ENCODE measurements at places on chromosomes 11 and 22. TPM values are rescaled to one million over a fixed set of nuclear protein-coding genes. Genes with fewer than 3 reads are reported as not detected.

ROM1 gene
- 2.0 TPM for total RNA-seq

MS4A3 gene
- not detected for total RNA-seq

C11orf87 gene
- not detected for total RNA-seq

P2RY6 gene
- total RNA-seq, result not detected

GAB4 gene
- not detected for total RNA-seq

TMPRSS6 gene
- total RNA-seq, result 343 TPM

FAT3 gene
- total RNA-seq, result not detected

PATE4 gene
- total RNA-seq, result not detected

CSNK2A3 gene
- 0.85 TPM for total RNA-seq

FGF19 gene
- not detected for total RNA-seq

NTM gene
- not detected for total RNA-seq

GRCh38 chr22:43113526-43114251 is 3.1 kb downstream of the BIK start:
- ATAC-seq, result no peak

- no peak for ATAC-seq
Observed at GRCh38 chr11:9687711-9688477, 24.0 kb downstream of the SWAP70 start.

GRCh38 chr11:1072116-1072820 is 2.4 kb upstream of the MUC2 start:
- no peak for ATAC-seq

GRCh38 chr11:44985721-44986120 is 35.0 kb upstream of the TP53I11 start:
- ATAC-seq, result no peak

- no peak for ATAC-seq
Observed at GRCh38 chr22:20444325-20444724, 6.7 kb upstream of the SCARF2 start.

- no peak for ATAC-seq
Observed at GRCh38 chr22:16810188-16810802, 14.9 kb downstream of the XKR3 start.

- no peak for ATAC-seq
Observed at GRCh38 chr11:31757260-31757835, 53.8 kb downstream of the PAX6 start.

DNA sequence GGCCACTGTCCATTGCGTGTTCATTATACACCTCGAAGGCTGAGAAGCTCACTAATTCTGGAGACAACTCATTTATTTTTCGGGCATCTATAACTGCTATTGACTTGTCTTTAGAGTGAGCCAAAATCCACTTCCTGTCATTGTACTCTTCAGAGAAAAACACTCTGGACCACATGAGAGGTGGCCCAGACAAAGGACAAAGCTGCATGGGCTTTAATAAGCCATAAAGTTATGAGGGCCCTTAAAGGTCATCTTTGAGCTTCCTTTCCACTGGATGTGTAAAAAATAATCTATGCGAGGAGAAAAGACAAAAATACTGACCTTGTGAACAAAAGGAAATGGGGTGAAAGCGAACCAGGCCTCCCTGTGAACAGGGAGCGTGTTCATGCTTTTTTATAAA is 63.5 kb upstream of the ZC3H12C start:
- ATAC-seq, result no peak

DNA sequence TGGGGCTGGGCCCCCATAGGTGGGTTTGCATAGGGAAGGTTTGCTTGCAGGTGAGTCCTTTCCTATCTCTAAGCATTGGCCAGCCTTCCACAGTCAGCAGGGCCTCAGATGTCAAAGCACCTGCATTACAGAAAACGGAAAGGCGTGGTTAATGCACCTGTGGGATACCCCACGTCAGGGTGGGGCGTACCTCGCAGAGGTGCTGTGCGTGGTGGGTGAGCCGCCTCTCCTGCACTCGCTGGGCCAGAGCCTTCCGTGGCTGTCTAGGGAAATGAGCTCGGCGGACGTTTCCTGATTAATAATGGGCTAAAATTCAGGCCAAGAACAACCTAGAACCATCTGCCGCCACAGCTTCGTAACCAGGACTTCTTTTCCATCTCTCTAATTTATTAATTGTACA is 32.3 kb downstream of the ST14 start:
- ATAC-seq, result no peak

DNA sequence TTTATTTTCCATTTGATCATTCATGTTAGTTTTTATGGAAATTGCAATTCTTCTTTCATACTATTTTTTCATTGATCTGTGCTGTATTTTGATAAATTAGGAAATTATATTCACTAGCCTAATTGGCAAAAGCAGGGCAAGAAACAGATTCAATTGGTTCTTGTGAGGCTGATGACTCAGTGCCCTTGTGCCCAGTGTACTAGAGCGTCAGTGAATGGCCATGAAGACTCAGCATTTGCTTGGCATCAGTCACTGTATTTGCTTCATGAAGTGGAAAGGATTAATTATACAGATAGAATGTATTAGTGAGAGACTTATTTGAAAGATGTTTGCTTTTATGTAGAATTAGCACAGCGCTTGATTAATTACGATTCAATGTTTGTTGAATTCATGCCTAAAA is 31.8 kb downstream of the MRGPRX1 start:
- no peak for ATAC-seq

DNA sequence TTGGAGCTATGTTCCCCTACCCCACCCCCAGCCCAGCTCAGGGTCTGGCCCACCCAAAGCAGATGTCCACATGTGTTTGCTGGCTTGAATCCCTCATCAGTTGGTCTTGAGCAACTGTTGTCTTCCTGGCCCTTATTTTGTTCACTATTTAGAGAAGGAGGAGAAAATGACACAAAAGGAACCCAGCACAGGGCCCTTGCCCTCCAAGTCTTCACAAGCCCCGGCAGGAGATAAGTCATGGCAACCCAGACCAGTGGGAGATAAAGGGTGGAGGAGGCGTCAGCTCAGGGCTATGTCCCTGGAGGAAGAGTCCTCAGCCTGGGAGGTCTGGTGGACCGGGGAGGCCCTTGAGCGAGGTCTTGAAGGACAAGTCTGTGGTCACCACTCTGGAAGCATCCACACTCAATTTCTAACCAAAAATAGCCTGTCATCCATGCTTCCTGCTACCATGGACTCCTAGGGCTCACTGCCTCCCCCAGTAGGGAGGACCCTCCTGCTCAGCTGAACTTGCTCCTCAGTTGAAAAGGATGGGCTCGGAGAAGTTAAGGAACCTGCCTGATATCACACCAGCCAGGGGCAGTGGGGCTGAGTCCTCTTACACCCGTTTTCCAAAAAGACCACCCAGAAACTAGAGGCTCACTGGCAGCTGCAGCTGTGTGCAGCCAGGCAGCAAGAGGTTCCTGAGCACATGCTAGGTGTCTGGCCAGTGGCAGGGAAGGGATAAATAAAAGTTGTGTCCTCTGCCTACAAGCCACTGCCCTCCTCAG is 1.8 kb upstream of the RAB3IL1 start:
- ATAC-seq, result no peak

DNA sequence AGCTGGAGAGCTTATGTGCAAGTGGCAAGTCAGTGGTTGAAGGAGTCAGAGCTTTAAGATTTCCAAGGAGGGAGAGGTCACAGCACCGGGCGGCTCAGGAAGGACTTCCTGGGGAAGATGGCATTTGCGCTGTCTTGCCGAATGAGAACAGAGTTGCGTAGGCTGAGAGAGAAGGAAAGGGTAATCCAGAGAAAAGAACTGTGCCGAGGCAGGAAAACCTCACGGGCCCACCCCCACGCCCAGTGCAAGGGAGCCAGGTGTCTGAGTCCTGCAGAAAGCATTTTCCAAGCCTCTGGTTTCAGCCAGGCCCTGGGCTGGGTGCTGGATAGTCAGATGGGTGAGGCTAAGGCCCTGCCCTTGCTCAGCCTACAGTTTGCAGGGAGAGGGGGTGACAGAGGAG is 3.2 kb upstream of the AP1B1 start:
- ATAC-seq, result no peak

Measured in activated T-helper 17 cell treated with anti-CD3 and anti-CD28 coated beads, Interleukin-2, amount 50 U/mL, for 72 hours (primary cell).